ENCODE measurements at places on chromosomes 4 and X.

DNA sequence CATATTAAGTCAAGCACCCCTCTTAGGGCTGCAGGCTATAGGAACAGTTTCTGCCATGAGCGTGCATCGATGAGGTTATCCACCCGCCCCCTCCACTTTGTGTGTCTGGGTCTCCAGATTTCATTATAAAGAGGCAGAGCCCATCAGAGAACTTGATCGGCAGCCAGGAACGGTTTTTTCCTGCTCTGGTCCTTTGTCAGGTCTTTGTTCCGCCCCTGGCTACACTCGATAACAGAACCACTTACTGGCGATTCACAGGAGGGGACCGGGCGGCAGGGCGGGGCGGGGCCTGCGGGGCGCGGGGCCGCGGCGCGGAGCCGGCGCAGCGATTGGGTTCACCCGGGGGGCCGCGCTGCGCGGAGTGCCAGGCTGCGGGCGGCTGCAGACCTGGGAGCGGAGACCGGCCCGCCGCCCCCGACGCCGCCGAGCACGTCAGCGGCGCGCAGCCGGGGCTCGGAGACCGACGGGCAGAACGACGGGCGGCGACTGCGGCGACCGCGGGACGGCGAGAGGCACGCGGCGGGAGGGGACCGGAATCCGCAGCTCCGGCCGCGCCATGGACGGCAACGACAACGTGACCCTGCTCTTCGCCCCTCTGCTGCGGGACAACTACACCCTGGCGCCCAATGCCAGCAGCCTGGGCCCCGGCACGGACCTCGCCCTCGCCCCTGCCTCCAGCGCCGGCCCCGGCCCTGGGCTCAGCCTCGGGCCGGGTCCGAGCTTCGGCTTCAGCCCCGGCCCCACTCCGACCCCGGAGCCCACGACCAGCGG lies at the start of gene SLC10A4:
Gene SLC10A4 (plus strand): TSS at position 338 of the 771 bp plus-strand sequence. CDS start 219 bp downstream, at position 557.
- DNase-seq = no peak

- DNase-seq = no peak
These were observed 11.1 kb downstream of the FABP2 start for GRCh38 chr4:119310826-119311225.

- no peak for DNase-seq
These were observed 4.7 kb upstream of the GPR143 start for GRCh38 chrX:9770319-9770718.

DNA sequence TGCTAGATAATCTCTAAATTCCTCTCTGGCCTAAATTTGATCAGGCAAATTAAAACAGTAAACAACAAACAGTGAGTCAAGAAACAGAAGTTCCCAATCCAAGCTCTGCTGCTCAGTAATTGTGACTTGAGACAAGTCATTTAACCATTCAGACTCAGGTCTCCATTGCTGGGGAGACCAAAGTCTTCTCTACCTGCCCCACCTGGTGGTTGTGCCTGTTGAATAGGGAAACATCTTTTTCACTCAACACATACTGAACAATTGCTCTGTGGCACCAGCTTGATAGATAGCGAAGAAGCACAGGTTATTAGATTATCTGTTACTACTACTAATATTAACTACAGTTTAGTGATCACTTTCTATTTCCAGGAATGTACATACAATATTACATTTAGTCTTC lies 112.1 kb upstream of the EOLA2 start:
- no peak for DNase-seq

- no peak for DNase-seq
These were observed 2.1 kb downstream of the MAGEB2 start for GRCh38 chrX:30217465-30217864.

DNA sequence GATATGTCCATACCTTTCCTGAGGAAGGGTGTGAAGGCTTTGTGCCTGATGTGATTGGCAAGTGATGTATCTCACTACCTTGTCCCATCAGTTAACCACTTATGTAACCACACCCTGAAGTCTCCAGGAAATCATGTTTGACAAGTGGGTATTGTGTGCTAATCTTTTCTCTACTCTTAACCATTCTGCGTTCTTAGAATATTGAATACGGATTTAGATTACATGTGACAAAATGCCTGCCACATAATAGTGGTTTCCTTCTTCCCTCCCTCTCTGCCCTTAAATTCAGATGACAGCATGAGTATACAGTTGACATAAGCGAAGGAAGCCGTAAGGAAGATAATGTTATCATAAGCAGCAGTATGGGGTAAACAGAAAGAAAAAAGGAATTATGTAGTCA lies 108.4 kb downstream of the KLHL8 start:
- DNase-seq = no peak

DNA sequence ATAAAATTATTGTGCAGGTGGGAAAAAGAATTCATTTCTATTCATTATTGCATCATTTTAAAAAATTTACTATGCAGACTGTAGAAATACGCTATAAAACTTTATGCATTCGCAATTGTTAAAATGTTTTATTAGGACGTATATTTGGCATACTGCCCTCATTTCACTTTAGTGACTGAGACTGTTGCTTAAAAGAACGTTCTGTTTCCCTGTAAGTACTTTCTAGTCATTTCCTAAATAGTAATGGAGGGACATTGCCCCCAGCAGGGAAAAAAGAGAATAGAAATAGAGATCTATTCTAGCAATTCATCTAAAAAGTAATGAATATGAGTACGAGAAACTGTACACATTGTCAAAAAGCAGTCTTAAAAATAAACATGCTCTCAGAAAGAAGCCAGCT lies 1295.8 kb upstream of the TENM3 start:
- no peak for DNase-seq

GRCh38 chr4:108152980-108153379 lies 15.8 kb downstream of the LEF1 start:
- no peak for DNase-seq

DNA sequence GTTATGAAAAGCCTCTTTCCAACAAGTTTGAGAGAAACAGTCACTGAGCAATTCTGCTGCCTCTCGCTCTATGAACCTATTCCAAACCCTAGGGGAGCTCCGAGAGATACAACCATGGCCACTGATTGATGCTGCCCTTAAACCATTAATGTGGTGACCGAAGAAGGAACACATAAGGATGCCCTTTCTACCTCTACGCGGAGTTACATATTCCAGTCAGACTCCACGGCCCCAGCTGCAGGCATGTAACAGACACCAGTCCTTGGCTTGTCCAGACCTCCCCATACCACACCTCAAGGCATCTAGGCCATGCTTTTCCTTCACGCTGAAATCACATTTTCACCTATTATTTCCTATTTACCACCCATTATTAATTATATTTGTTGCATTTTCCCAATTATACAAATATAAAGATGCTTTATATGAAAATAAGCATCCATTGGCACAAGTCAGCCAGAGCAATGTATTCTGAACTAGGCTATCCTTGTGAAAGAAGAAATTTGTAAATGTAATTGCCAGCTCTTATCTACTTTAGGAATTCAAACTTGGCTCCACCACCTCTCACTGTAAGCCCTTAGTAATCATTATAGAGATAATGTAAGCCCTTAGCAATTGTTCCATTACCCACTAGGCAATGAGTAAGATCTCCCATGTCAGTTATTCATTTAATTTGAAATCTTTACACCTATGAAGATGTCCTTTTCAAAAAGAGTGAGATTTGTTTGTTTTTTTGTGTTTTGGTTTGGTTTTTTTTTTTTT lies 338.4 kb downstream of the NR3C2 start:
- DNase-seq = no peak

DNA sequence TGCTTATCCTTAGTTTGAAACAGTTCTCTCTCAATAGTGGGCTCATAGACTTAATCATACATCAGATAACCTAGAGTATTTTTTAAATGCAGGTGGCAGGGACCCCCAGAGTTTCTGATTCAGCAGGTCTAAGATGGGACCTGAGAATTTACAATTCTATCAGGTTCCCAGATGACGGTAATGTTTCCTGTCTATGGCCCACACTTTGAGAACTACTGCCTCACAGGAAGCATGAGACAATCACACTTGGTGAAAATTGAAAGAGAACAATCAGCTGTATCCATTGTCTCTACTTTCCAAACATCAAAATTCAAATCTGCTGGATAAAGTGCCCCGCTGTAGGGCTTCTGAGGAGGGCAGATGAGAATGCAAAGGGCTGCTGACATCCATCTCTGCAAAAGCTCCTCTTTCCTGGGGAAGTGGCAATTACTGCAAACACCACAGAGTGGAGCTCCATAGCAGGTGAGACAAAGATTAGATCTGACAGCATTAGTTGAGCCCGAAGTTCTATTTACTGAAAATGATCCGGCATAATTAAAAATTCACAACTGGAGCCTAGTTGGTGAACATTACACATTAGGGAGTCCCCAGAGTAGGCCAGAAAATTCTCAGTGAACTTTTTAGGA lies 187.8 kb upstream of the MBNL3 start:
- no peak for DNase-seq

DNA sequence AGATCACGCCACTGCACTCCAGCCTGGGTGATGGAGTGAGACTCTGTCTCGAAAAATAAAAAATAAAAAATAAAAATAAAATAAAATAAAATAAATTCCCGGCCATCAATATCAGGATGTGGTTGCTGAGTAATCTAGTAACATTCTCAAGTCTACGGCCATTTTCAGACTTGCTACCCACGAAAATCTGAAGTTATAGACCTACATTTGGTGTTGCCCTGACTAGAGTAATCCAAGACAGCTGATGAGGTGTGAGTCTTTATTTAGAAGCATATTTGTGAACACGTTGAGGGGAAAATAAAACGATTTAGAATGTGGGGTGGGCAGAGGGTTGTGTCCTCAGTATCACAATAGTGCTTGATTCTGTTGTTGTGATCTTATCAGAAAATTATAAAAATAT lies 130.2 kb upstream of the MID1 start:
- no peak for DNase-seq

DNA sequence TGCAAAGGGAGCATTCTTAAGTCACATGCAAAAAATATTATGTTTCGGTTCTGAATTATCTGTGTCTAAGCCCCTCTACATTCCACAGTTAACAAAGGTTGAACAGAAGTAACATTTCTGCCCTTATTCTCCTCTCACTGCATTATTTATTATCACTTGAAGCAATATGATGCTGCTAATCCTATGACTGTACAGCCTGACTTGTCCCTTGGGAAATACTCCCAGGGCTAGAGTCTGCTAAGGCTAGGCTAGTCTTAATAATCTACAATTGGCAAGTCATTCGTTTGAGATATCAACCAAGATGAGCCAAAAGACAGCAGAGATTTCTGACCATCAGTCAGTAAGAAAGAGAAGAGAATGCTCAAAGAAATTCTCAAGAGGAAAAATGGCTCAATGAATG lies 226.9 kb upstream of the HCCS start:
- no peak for DNase-seq

DNA sequence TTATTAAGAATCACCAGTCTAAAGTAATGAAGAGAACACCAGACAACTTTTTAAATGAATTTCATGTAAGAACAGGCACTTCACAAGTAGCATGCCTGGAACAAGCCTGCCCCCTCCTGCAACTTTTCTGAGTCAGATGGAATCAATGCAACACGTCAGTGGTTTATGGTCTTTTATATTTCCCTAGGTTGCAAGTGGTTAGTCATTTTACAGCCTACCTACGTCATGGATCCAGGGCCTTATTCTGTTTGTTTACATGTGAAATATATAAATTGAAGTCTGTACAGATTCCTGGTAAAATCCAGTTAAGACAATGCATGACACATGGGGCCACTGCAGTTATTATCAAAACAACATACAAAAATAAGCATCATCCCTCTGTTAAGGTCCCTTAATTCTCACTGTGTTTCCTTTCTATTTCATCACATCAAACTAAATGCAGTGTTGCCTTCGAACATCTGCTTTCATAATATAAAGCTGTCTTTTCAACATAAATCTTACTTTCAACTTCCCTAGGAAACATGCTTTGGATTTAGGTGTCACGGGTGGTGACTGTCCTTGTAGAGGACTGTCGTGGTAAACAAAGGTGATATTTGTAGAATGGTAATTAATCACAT lies 309.3 kb downstream of the FRMPD4 start:
- no peak for DNase-seq

- no peak for DNase-seq
These were observed 9.4 kb downstream of the GPR119 start for GRCh38 chrX:130376077-130376476.

GRCh38 chrX:115960440-115961084 lies 210.0 kb upstream of the AGTR2 start:
- DNase-seq = no peak

- DNase-seq = peak; percentile 9
These were observed at the start of gene PITX2 for GRCh38 chr4:110622841-110623717. TSS of gene PITX2 (minus strand) at chr4:110623077. CDS start at chr4:110622460, 617 bp downstream.

- DNase-seq = no peak
These were observed 20.2 kb upstream of the SETD7 start for GRCh38 chr4:139576219-139576618.

DNA sequence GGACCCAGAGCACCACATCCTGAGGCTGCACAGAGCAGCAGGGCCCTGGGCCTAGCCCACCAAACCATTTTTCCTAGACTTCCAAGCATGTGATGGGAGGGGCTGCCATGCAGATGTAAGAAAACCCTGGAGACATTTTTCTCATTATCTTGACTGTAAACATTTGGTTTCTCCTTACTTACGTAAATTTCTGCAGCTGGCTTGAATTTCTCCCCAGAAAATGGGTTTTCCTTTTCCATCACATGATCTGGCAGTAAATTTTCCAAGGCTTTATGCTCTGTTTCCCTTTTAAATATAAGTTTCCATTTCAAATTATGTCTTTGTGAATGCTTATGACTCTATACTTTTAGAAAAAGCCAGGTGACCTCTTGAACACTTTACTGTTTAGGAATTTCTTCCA lies 945.9 kb upstream of the NDST4 start:
- no peak for DNase-seq

DNA sequence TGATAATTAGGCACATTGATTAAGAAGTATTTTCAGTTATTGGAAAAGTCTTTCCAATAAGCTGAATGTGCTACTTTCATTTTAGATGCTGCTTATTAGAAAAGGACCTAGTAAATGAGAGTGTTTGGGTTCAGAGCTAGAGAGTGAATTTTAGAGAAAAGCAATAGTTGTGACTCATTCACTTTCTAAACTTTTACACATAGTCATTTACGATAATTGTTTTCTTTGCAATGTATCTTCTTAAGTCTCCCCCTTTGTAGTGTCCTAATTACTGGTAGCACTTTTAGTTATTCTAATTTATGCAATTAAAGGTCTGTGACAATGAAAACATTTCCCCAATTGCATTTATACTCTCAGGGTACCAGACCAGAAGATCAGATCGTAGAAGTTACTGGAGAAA lies 1.3 kb downstream of the IL21 start:
- DNase-seq = no peak

DNA sequence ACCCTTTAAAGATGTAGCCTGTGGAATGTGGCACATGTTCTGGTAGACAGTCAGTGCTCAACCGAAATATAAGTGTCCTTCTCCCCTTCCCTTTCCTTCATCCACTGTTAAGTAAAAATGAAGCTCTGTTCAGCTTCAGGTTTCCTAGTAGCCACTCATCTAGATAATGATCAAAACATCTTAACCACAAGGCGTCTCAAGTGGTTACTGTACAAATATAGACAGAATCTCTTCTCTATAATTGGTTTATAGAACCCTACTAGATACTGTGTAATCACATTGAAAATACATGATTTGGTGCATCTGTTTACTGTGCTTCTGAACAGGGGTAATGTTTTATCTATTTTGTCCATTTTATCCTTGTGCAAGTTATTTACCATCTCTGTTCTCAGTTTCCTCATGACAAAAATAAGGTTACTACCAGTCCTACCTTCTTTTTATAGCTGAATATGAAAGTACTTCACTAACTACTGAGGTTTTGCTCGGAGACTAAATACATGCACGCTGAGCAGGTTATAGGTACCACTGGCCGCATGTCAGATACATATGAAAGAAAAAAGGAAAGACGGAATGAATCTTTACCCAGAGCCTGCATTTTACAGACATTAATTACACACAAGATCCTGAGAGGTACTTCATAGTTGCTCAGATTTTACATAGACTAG lies 20.3 kb upstream of the SLC25A4 start:
- no peak for DNase-seq

GRCh38 chr4:99047710-99048109 lies 40.9 kb downstream of the ADH5 start:
- no peak for DNase-seq
